ENCODE measurements at places on chromosomes 13 and 19.

GRCh38 chr13:54913668-54914067, 1885.1 kb downstream of the OLFM4 start:
- DNase-seq: no peak

DNA sequence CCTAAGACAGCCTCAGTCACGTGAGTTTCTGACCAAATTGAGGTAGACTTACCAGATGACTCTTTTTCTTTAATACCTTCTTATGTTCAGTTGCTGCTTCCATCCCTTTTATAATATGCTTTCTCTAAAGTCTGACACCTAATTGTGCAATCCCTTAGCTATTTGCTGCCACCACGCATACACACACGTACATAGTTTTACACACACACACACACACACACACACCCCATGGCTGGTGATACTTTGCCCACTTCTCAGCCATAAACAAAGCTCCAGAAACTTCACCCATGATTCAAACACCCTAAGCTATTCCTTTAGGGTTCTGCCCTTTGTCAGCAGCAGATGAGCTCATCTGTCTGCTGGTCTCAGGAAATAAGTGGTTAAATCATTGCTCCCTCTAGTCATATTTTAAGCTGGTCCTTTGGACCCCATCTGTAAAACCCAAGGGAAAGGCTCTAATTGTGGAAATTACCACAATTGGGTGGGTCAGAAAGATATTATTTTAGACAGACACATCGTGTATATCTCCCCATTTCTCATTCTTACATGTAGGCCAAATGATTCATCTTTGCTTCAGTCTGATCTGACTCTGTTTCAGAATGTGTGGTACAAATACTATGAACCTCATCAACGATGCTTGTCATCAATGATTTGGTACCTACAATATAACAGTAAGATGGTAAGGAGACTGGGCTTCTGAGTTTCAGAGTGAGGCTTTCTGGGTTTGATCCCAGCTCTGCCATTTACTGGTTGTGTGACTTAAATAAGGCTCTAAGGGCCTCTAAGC, 69.2 kb downstream of the NALCN start:
- no peak for DNase-seq

- no peak for DNase-seq
Observed at GRCh38 chr13:20182231-20182846, 10.4 kb downstream of the GJB2 start.

GRCh38 chr13:40585911-40586471, 80.5 kb downstream of the FOXO1 start:
- DNase-seq: no peak

GRCh38 chr13:37627428-37627827, 28.9 kb upstream of the POSTN start:
- DNase-seq: no peak

GRCh38 chr13:26895808-26896466, 135.4 kb upstream of the GPR12 start:
- DNase-seq: no peak

DNA sequence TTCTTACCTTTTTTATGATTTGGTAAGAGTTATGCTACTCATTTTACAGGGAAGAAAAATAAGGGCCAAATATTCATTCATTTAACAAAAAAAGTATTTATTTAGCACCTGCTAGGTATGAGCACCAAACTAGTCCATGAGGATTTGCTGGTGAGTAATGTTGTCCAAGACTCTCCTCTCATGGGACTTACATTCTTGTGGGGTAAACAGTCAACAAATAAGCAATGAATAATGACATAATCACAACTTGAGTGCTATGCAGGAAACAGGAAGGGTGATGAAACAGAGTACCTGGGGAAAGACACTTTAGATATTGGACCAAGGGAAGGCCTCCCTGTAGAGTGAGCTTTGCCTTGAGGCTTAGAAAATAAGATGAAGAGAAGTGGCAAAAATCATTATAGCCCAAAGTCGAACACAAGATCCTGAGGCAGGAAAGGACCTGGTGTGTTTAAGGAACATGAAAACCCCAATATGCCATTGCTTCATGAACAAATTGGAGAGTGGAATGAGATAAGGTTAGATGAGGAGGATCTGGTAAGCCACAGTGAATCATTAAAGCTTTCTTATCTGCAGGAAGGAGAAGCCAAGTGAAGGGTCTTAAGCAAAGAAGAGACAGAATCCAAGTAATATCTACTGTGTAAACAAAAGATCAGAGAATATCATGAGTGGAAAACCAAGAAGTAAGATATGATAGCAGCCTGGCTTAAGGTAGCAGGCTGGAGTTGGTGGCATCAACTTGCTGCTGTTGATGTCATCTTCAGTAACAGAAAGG, 294.5 kb upstream of the NBEA start:
- no peak for DNase-seq

DNA sequence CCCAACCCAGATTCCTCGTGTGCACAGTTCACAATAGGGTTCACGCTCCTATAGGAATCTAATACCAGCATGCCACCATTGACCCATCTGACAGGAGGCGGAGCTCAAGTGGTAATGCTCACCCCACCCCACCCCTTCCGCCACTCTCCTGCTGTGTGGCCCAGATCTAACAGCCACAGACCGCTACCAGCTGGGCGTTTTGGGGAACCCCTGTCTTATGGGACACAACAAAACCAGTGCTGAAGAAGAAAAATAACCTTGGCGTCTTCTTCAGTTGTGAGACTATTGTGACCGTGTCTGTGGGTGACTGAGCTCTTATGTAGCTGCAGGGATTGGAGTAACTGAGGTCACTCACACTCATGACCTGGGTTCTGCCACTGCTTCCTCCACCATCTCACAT, 5.2 kb upstream of the OR10H1 start:
- DNase-seq: no peak

DNA sequence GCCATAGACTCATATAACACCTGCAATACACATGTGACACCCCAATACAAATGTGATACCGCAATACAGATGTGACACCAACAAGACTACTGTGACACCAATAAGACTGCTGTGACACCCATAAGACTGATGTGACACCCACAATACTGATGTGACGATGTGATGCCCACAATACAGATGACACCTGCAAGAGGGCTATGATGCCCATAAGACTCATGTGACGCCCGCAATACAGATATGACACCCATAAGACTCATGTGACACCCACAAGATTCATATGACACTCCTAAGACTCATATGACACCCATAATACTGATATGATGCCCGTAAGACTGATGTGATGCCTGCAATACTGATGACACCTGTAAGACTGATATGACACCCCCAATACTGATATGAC, 113.0 kb downstream of the MRPL57 start:
- no peak for DNase-seq

GRCh38 chr13:30043631-30043925, 193.2 kb upstream of the UBL3 start:
- no peak for DNase-seq

- DNase-seq: no peak
Observed at GRCh38 chr19:34337739-34338138, 27.3 kb upstream of the GPI start.

DNA sequence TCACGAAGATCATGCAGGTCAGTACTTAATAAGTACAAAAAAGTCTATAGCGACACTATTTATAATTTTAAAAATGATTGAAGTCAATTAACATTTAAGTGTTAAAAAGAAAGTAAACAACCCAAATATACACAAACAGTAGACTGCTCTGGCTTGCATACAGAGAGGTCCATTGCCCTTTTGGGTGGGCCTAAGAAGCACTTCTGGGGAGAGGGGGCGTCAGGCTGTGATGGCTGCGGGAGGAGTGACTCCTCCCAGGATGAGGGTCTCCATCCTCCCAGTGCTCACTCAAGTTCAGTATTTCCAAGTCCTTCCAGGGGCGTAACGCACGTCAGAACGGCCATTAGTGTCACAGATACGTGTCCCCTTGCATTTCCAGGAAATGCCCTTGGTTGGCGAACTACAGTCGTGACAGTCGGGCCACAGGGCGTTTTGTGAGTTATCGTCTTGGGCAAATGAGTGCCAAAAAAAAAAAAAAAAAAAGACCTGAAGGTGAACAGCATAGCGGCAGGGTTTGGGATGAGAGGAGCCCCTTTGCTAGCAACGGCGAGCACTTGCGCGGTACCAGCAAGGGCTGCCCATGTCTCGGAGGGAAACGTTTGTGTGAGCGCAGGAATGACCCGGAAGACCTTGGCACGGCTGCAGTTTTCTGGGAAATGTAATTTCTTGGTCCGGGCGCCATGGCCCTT, at the start of gene SCGB2B2:
TSS of gene SCGB2B2 (minus strand) at position 463 of the 689 bp plus-strand sequence. CDS start 82,596 bp downstream, outside the sequence.
- DNase-seq: peak; percentile 83
